Uterus (tissue), 4 donors: ENCODE measurements at places on chromosomes 1 and 21. TPM values are rescaled to one million over a fixed set of nuclear protein-coding genes. Genes with fewer than 3 reads are reported as not detected.

The PLA2G2D gene
- not detected for total RNA-seq

The ANKRD35 gene
- 4.1 TPM for total RNA-seq

The HEYL gene
- total RNA-seq, result 9.4 TPM

The GJA9 gene
- not detected for total RNA-seq

The CCDC185 gene
- not detected for total RNA-seq

The C1orf210 gene
- not detected for total RNA-seq

The PODN gene
- total RNA-seq, result 95.0 TPM

The KCNQ4 gene
- total RNA-seq, result 7.4 TPM

DNA sequence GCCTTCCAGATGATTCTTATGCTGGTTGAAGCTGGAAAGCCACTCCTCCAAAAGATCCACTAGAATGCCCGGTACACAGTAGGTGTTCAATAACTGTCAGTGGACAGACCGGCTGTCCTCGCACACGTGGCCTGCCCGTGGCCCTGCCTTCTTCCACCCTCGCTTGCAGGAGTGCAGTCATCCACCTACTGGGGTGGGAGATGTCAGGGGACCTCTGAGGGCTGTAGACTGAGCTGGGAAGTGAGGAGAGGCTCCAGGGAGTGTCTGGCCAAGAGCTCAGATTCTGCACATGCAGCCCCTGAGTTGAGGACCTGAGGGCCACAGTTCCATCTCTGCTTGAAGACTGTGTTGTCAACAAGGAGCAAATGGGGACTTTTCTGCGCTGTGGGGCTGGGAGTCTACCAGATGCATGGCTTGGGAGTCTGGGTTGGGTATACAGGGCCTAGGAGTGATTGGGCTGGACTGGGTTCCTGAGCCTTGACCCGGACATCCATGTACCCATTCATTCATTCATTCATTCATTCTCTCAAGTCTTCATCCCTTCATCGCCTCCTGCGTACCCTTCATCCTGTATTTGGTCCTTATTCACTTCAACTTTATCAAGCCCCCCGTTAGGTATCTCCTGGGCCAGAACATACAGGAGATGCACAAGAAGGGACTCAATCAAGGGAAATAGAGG lies 4.2 kb upstream of the TNFRSF1B start:
- no peak overlapping the region for H3K4me3 ChIP-seq
- H3K27ac ChIP-seq, result peak overlapping the region; percentile 47
- H3K4me1 ChIP-seq, result peaks cover 18% of the 10 kb centered on the region

DNA sequence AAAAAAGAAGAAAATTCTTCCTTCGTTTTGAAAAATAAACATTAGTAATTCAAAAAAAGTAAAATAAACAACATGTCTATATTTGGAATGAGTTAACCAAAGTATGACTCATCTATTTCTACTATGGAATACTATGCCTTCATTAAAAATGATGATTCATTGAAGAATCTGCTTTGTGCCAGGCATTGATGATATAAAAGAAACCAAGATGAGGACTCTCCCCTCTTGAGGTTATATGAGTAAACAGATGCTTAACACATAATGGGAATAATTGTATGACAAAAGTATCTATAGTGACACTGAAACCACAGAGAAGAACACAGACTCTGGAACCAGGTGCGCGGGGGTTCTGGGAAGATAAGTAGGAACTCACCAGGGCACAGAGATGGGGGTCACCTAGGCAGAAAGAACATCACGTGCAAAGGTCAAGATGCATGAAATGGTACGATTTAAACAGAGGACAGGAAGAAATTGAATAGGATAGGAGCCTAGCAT lies 18.8 kb downstream of the ELF3 start:
- H3K27me3 ChIP-seq, result no peaks in the 10 kb centered on the region
- H3K36me3 ChIP-seq, result no peaks in the 10 kb centered on the region
- no peak for DNase-seq
- H3K27ac ChIP-seq, result no peak overlapping the region

DNA sequence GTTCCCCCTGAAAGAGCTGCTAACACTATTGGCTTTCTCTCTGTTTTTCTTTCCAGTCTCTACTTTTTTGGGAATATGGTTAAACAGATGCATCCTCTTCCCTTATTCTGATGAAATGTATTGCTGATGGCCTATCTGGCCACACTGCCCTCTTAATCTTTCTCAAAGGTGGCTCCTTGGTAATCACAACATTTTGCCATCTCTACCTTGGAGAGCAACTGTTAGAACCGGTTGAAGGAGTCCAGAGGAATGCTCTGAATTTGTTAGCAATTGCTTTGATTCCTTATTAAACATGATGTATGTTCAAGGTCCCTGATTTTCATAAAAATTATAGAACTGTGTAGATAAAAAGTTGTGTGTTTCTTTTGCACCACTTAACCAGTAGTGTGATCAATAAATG lies 50.1 kb upstream of the ARID1A start:
- H3K4me1 ChIP-seq, result no peaks in the 10 kb centered on the region
- no peak overlapping the region for H3K4me3 ChIP-seq
- H3K27me3 ChIP-seq, result no peaks in the 10 kb centered on the region

- H3K36me3 ChIP-seq, result no peaks in the 10 kb centered on the region
- H3K27ac ChIP-seq, result no peak overlapping the region
- no peak overlapping the region for H3K4me3 ChIP-seq
- H3K27me3 ChIP-seq, result no peaks in the 10 kb centered on the region
- no peak for DNase-seq
- H3K4me1 ChIP-seq, result no peaks in the 10 kb centered on the region
Measured at GRCh38 chr1:156832434-156832833, 15.8 kb upstream of the SH2D2A start.

- no peak within 1 kb of the TSS for H3K4me3 ChIP-seq
- no peaks in the 10 kb centered on the region for H3K27me3 ChIP-seq
- H3K4me1 ChIP-seq, result no peaks in the 10 kb centered on the region
- no peak for DNase-seq
- H3K36me3 ChIP-seq, result no peaks in the 10 kb centered on the region
- no peak within 1 kb of the TSS for H3K27ac ChIP-seq
Measured at GRCh38 chr21:44681861-44682579, at the start of gene KRTAP12-1. TSS of gene KRTAP12-1 (minus strand) at chr21:44682163. CDS start at chr21:44682123, 40 bp downstream.

DNA sequence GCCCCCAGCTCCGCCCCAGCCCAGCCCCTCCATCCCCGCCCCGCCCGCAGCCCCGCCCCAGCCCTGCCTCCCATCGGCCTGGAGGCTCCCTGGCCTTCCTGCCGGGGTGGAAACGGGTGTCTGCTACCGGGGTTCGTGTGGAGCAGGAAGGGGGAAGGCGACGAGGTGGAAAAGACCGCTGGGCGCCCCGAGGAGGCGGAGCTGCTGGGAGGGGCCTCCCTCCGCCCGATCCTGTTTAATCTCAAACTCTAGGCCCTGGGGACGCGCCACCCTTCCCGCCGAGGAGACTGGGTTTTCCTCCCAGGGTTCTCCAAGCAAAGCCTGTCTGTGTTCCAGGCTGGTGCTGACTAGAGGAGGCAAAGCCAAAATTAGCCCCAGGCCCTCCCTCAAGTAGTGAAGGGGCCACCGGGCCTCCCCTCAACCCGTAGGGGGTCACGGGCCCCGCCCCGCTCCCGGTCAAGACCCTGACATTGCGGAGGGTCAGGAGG lies 16.2 kb upstream of the TTLL10 start:
- no peaks in the 10 kb centered on the region for H3K36me3 ChIP-seq
- H3K27ac ChIP-seq, result peak overlapping the region; percentile 82
- peak; percentile 85 for DNase-seq
- peak overlapping the region; percentile 59 for H3K4me3 ChIP-seq
- H3K27me3 ChIP-seq, result no peaks in the 10 kb centered on the region

- DNase-seq, result no peak
- H3K27me3 ChIP-seq, result no peaks in the 10 kb centered on the region
- no peaks in the 10 kb centered on the region for H3K4me1 ChIP-seq
Measured at GRCh38 chr1:89753761-89754160, 67.1 kb upstream of the LRRC8D start.
